Putamen (tissue), 1 donor: ENCODE measurements at places on chromosomes 12 and 14.
A peak's percentile ranks its signal among the peaks of the same experiment; 100 is the strongest.

GRCh38 chr14:102708494-102708893 is 68.8 kb upstream of the TRAF3 start:
- no peak for DNase-seq

GRCh38 chr14:67268426-67269150 is 27.4 kb downstream of the PALS1 start:
- no peak for DNase-seq

- no peak for DNase-seq
These were observed 13.1 kb upstream of the NID2 start for GRCh38 chr14:52081964-52082363.

- DNase-seq: no peak
These were observed 23.1 kb downstream of the TMED10 start for GRCh38 chr14:75153295-75153694.

DNA sequence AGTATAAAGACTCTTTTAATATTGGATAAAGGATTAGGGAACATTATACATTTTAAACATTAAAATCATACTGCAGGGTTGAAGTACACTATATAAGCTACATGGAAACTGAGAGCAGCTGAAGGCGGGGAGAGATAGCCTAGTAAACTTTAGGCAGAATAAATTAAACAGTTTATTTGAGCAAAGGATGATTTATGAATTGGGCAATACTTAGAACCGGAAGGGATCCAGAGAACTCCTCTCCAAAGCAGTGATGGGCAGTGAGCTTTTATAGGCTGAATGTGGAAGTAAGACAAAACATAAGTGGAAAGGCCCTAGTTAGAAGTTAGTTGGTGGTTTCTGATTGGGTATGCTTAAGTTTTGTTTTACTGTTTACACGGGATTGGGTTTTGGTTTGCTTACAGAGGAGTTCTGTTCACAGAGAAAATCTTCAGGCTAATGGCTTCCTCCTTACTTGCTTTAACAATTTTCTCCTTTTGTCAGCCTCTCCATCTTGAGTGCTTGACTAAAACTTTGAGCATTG is 18.9 kb downstream of the LEMD3 start:
- no peak for DNase-seq

- DNase-seq: no peak
These were observed 51.4 kb upstream of the CISTR start for GRCh38 chr12:53803194-53803593.

GRCh38 chr12:30219047-30219446 is 435.3 kb upstream of the TMTC1 start:
- DNase-seq: no peak

DNA sequence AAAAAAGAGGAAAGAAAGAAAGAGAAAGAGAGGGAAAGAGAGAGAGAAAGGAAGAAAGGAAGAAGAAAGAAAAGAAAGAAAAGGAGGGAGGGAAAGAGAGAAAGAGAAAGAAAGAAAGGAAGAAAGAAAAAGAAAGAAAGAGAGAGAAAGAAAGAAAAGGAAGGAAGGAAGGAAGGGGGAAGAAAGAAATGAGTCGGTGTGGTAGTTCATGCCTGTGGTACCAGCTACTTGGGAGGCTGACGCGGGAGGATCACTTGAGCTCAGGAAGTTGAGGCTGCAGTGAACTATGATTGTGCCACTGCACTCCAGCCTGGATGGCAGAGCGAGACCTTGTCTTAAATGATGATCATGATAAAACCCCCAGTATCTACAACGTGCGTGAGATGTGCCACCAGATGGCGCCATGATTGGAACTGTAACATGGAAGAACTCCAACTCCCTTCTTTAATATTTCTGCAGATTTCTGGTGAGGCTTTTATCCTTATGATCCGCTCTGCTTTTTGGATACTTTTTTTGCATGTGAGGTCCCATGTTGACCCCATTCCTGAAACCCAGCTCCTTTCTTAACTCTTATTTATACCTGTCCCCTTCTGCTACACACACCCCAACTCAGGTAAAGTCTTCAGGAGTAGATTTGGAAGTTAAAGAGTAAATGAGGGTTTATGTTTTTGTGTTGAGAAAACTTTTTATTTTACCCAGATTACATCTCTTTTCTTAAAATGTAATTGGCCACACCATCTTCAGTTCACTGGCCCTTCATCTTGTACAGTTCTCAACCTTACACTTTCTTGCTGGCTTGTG is 25.6 kb downstream of the RNASE10 start:
- DNase-seq: peak; percentile 39

GRCh38 chr12:89179983-89180382 is 172.3 kb downstream of the DUSP6 start:
- DNase-seq: peak; percentile 31

- no peak for DNase-seq
These were observed 17.9 kb downstream of the CHFR start for GRCh38 chr12:132869551-132869950.

DNA sequence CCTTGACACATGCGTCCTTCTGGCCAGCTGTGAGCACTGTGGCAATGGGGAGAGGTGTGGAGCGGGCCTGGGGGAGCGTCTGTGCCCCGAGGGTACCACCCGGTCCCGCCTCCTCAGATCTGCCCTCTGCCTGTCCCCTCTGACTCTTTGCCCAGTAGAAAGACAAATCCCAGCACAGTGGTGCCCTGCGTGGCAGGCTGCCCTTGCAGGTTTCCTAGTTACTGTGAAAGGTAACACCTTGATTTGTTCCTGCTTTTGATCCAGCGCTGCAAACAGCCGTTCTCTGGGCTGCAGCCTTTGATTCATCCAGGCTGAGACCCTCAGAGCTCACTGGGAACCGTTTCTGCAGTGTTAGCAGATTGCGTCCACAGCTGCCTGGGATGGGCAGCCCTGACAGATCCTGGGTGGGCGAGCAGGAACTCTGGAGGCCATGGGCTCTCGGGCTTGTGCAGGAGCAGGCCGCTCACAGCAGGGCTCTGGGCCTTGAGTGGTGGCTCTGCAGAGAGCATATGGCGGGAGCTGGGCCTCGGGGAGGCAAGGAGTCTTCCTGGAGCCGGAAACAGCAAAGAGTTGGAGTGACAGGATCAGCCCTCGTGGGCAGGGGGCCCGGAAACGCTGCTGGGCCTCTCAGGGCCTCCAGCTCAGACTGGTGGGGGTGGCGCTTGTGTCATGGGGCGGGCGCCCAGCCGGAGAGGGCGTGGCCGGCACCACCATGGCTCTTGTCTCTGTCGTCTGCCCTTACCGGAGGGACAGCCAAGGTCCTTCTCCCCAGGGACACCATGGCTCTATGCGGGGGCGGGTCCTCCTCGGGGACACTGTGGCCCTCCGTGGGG is 16.6 kb downstream of the FBRSL1 start:
- peak; percentile 34 for DNase-seq

GRCh38 chr12:123732251-123732650 is 20.1 kb downstream of the ATP6V0A2 start:
- no peak for DNase-seq

GRCh38 chr14:67411820-67412421 is at the start of gene PLEK2:
Gene PLEK2, minus strand, starts transcription at chr14:67412165. Its CDS starts 106 bp downstream, at chr14:67412059.
- no peak for DNase-seq

- no peak for DNase-seq
These were observed 1069.0 kb downstream of the VRK1 start for GRCh38 chr14:97866195-97866594.

DNA sequence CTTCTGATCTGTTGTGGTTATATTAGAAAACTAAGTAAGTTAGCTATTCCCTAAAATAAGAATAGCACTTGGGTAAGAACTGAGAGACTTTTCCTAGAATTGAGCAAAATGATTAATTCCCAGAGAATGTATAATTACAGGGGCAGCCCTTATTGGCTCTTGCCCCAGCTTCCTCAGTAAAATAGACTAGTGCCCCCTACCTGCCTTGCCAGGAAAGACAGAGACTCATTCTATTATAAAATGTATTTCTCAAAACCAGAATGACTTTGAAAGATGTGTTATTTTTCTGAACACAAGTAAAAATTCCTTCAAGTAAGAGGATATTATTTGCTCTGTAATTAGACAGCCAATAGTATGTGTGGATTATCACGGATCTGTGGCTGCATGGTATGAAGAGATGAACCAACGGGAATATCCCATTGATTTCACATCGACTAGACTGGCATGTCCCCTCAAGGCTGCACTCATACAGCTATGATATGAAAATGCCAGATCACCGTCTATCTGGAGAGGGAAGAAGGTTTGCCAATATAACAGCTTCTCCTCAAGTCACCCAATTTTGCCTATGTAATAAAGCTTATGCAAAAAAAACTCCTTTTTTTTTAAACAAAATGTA is 7.4 kb upstream of the GLRX5 start:
- DNase-seq: no peak

GRCh38 chr12:8668441-8668840 is 5.8 kb upstream of the MFAP5 start:
- peak; percentile 56 for DNase-seq

GRCh38 chr12:2487278-2487677 is 307.5 kb upstream of the FKBP4 start:
- DNase-seq: no peak
